ENCODE measurements at places on chromosomes 16 and 17. TPM values are rescaled to one million over a fixed set of nuclear protein-coding genes. Genes with fewer than 3 reads are reported as not detected.

The TAT gene
- not detected for total RNA-seq

The C16orf86 gene
- 2.8 TPM for total RNA-seq

The RASL10B gene
- total RNA-seq: 16.2 TPM

The G6PC1 gene
- total RNA-seq: not detected

The NBR1 gene
- 102 TPM for total RNA-seq

The SMIM36 gene
- total RNA-seq: not detected

The PTX4 gene
- total RNA-seq: not detected

The TMEM132E gene
- total RNA-seq: not detected

The CSH2 gene
- not detected for total RNA-seq

The CDRT15 gene
- total RNA-seq: not detected
